ENCODE measurements at places on chromosomes 7 and 10.

DNA sequence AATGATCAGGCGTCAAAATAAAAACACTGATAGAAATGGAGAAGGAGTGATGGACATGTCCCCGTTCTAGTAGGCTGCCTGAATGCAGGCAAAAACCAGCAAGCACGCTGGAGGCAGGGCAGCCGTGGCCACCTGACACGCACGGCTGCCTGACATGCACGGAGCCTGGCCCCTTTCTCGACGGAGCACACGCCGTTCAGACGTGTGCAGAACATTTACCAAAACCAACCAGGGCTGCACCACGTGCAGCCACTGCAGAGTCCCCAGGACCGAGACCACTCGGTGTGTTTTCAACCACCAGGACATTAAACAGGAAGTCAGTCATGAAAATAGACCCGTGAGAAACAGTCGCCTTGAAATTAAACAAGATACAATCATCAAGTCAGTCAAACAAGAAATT lies 61.9 kb upstream of the NKX6-2 start:
- no peak for DNase-seq

DNA sequence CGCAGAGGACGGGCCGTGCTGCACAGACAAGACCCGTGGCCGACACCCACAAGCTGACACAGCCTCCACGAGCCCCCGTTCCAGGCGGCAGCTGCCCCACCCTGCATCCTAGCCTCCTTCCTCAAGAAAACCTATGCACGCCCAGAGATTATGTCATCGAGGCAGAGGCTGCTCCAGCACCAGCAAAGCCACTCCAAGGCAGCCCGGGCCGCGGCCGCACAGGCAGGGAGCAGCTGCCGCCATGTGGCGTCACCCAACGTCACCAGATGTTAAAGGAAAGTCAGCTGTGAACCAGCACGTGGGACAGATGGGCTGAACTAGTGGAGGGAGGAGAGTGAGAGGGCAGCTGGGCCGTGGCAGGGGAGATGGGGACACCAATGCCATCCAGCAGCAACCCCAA lies 59.8 kb downstream of the STK32C start:
- DNase-seq: no peak

- no peak for DNase-seq
These were observed 105.2 kb upstream of the GSDME start for GRCh38 chr7:24862461-24862860.

- DNase-seq: peak; percentile 30
These were observed 84.5 kb upstream of the DYNC1I1 start for GRCh38 chr7:95687759-95688343.

- peak; percentile 45 for DNase-seq
These were observed 219.6 kb downstream of the PHF14 start for GRCh38 chr7:11193131-11193867.
